NCI-H460 (cell line): ENCODE measurements at places on chromosomes 5 and 9.

- DNase-seq: no peak
These were observed 25.0 kb upstream of the MATR3 start for GRCh38 chr5:139268364-139269202.

- DNase-seq: no peak
These were observed 49.7 kb downstream of the SEMA6A start for GRCh38 chr5:116524966-116525365.

- no peak for DNase-seq
These were observed 532.2 kb upstream of the TUSC1 start for GRCh38 chr9:26210338-26210851.

DNA sequence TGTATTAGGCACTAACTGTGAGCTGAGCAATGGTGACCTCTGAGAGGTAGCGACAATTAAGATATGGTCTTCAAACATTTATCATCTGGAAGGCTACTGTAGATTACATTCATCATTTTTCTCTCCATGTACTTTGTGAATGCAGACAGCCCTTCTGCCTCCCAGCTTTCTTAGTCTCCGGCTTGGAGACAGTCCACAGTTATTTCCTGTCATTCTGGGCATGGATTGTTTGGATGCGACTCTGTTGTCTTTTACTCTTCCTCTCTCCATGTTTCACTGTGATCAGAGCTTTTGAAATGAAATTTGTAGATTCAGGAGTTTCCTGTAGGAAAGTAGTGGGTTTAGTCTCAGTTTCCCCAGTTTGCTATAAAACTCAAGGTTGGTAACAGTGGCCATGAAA, 20.5 kb downstream of the DMRT2 start:
- DNase-seq: no peak

DNA sequence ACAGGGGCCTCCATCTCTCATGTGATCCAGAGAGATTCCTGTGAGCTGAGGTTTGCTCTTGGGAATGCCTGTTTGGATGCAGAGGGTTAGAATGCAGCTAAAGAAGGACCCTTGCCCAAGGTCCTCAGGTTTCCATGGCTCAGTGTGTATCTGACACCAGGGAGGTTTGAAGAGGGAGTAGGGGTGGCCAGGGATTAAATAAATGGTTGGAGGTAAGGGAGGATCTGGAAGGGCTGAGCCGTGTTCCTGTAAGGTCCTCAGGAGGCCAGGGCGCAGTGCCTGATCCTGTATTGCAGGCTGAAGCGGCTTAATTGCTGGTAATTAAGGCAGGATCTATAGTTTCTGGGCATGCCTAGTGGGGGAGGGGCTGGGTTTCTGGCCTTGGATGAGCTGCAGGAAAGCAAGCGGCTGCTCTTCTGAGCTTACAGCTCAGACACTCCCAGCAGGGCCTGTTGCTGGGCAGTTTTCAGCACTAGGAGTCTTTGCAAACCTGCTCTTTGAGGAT, 41.5 kb upstream of the MAP1B start:
- no peak for DNase-seq

- no peak for DNase-seq
These were observed 137.1 kb upstream of the IRX2 start for GRCh38 chr5:2888520-2889060.

DNA sequence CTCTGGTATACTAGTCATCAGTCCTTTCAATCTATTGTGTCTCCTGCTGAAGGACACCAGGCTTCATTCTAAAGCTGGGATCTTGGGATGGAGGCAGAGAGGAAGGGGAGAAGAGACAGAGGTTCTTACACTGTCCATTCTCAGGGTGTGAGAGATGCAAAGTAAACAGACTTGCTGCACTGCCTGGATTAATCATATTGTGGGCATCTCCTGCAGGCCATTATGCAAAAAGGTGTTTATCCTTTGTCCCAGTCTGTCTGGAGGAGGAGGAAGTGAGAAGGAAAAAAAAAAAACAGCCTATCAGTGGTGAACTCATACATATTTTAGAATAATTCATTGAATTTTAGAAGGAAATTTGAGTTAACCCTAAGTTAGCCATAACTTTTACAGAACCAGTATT, 92.9 kb upstream of the TNPO1 start:
- DNase-seq: no peak

GRCh38 chr9:35448496-35448895, 41.4 kb upstream of the RUSC2 start:
- no peak for DNase-seq

GRCh38 chr5:147860641-147861025, 17.9 kb upstream of the SCGB3A2 start:
- DNase-seq: no peak

DNA sequence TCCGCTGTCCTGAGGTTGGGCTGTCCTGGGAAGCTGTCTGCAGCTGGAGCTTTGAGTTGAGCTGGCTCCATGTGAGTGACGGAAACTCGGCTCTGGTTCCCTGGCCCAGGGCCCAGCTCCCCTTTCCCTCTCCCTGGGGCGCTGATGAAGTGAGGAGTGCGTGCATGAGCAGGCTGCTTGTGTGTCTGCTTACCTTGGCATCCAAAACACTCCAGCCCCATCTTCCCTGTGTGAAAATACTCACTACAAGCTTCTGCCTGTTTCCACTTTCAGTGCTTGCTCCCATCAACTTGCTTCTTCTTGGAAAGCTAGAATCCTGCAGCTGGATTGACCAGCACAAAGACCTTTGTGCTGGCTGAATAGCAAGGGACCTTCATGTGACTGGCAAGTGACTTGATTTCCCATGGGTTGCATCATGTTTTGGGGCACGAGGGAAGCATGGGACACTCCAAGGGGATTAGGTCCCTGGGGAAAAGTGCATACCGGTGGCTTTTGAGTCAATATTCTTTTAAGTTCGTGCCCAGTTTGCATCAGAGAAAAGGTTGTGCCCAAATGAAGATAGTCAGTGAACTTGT, 198.1 kb downstream of the GADD45G start:
- DNase-seq: peak; percentile 24

DNA sequence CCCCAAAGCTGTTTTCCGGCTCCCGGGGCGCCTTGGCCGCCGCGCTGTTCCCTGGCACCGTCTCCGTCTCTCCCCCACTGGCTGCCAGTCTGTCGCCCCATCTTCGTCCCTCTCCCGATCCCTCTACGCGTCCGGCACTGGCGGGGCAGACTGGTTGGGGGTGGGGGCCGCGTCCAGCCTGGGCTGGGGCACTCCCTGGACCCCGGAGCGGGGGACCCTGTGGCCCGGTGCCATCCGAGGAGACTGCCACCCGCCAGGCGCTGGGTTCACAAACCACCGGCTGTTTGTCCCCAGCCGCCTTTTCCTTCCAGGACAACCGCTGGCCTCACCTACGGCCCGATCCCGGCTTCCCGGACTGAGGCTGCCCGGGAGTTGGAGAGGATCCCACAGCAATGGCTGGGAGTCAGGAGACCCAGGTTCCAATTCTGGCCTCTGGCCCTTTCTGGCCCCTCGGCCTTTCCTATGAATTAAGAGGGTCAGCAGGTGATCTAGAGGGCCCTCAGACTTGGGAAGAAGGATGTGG, 1.0 kb upstream of the FIBCD1 start:
- DNase-seq: no peak

DNA sequence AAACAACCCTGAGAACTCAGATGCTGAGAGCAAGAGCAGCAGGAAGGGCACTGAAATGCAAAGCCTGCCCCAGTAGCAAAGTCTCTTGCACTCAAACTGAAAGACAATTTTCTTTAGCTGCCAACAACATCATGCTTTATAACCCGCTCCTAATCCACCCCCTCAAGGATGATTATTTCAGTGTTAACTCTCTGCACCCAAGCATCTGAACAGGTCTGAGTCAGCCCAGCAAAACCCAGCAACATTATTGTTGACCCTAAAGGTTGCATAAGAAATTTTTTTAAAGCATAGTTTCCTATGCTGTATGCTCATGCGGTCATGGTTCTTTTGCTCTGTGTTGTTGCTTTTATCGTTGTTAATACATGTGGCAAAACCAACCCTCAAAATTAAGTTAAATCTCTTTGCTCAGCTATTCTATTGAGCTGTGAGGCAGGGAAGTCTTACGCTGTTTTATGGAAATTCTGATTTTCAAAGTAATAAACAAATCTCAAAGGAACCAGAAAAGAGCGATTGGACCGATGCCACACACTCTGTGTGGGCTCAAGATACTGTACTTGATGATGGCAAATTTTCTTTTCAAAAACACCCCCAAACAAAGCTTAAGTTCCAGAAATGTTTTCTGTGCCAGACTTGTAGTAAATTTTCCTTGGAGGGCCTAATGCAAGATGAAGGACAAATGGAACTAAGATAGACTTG, 440.6 kb upstream of the MPDZ start:
- DNase-seq: no peak

- no peak for DNase-seq
These were observed 285.1 kb downstream of the DNAH5 start for GRCh38 chr5:13659391-13659790.

DNA sequence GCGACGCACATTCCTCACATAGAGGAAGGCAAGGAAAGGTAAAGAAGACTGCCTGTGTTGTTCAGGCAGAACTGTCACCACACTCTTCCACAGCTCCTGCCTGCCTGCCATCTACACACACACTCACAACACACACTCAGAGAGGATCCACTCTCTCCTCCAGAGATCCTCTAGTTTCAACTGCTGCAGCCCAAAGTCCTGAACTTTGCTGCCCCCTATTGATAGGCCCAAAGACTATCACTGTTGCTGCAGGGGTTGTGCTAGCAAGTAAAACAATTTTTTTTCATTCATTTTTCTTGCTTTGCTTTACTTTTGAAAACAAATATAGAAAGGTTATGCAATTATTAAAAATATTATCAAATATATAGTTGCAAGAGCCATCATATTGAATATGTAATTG, 5.9 kb upstream of the CFAP90 start:
- peak; percentile 56 for DNase-seq

DNA sequence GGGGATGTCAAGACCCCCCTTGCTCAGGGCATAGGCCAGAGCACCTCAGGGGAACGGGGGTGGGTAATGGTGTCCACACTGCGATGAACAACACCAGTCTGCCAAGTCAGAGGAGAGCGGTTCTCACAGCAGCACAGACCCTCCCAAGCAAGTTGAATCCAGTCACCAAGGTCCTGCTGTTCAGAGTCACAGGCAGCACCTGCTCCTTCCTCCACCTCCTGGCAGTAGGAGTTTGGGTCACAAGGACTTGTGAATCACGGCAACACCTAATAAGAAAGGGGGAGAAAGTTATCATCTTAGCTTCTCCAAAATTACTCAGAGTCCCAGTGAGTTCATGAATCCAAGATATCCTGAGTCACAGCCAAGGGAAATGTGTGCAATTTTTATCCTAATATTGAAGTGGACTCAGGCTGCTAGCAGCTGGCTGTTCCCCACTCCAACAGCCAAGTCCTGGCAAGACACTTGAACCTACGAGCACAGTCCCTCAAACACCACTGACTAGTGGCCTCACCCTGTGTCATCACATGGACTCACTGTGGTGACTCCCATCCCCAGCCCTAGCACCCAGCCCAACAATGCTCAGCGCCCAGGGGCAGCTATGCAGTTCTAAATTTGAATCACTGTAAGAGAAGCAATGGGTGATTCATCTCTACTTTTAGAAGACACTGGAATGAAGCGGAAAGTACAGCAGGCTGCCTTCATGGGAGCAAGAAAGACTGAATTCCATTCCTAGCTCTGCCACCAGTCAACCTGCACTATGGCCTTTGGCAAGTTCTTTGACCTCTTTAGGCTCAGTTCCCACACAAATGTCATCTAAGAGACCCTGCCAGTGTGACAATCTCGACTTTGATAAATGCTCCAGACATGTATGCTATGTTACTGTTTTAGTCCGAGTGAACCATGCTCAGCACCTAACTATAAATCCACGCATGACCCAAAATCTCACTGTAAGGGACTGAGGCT, 113.7 kb downstream of the KLHL3 start:
- DNase-seq: no peak

DNA sequence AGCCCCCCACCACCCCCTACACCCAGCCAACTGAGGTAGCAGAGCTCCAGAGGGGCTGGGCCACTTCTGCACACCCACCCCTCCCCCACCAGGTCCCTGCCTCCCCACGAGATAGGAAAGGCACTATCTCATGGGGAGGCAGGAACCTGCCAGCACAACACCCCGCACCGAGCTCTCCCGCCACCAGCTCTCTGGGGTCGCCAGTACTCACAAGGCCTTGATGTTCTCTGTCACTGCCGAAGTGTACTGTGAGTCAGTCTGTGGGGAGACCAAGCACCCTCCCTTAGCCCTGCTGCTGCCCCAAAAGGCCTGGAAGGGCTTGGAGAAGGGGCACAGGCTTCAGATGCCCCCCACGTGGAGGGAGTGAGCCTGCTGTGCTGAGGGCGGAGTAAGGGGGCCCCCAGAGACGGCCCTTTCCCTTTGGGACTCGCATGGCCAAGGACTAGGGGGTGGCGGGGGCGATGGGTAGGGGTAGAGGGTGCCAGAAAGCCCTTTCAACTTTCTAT, 5.9 kb downstream of the MGAT4B start:
- no peak for DNase-seq

GRCh38 chr5:116898917-116899316, 324.3 kb upstream of the SEMA6A start:
- DNase-seq: no peak
